ENCODE measurements at places on chromosomes 13 and 19. TPM values are rescaled to one million over a fixed set of nuclear protein-coding genes. Genes with fewer than 3 reads are reported as not detected.

Gene ZNF587B
- 9.7 TPM for polyA plus RNA-seq

- DNase-seq: no peak
These were observed 8.8 kb upstream of the GNG7 start for GRCh38 chr19:2711172-2711874.

- peak; percentile 62 for DNase-seq
These were observed 15.2 kb upstream of the S1PR4 start for GRCh38 chr19:3163230-3163886.

GRCh38 chr19:18856385-18857126 lies 24.8 kb downstream of the UPF1 start:
- no peak for DNase-seq

DNA sequence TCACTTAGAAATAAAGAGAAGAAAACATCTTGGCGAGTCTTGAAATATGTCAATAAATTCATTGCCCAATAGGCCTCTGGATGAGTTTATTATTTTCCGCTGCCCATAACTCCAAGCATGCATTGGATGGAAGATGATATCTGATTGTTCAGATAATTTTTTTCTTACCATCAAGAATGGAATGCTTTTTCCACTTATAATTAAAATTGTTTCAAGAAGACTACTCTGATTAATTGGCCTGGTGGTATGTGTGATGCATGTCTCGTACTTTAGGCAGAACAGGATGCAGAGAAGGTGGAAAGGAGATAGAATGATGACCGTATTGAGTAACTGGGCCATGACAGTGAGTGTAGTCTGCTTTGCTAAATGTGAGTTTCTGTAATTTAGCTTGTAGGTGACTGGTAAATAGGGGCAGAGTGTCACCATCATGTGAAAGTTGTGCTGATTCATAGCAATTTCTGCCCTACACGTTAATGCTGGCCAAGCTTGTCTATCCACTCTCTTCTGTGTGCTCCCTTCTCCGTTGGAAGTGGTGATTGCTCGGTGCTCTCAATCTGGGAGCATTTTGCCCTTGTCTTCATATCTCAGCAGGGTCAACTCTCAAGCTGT lies 13.5 kb upstream of the SPATA13 start:
- peak; percentile 35 for DNase-seq

GRCh38 chr13:106530980-106531481 lies 4.4 kb downstream of the EFNB2 start:
- DNase-seq: peak; percentile 51

DNA sequence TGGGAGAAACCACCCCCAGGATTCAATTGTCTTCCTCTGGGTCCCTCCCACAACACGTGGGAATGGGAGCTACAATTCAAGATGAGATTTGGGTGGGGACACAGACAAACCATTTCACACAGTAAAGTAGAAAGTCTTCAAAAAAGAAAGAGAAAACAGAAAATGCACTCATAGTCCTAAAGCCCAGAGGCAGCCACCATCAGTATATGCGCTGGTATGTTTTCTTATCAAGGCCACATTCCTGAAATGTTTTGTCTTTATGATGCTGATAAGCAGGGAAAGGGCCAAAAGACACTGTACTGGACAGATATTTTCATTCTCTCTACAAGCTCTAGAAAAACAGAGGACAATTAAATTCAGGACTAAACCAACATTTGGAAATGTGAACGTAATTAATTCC lies 375.8 kb upstream of the TSHZ3 start:
- DNase-seq: no peak

DNA sequence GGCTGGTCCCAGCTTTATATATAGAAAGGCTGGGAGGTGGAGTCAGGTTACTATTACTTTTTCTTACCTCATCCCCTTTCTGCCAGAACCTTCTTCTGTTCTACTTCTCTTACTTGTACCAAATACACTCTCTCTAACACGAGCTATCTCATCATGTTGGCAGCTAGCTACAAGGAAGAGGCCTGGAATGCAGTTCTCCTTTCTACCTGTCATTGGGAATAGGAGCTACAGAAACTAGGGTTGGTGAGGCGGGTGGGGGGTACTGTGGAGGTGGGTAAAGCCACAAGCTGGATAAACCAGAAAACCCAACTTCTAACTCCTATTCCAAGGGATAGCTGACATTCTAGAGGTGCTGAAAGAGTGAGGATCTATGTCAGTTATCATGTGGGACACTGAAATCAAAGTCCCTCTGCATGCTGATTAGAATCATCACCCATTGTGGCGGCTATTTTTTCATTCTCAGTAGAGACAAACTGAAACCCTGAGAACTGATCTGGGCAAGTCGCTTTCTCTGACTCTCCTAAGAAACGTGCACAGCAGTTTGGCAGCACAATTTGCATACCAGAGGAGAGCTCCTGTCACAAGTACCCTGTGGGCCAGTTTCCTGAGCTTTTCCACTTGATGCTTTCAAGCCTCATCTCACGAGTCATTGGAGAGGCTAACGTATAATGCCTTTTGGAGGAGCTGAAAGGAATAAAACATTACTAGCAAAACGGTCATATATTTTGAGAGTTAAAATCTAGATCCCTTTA lies 358.1 kb downstream of the ENOX1 start:
- no peak for DNase-seq

DNA sequence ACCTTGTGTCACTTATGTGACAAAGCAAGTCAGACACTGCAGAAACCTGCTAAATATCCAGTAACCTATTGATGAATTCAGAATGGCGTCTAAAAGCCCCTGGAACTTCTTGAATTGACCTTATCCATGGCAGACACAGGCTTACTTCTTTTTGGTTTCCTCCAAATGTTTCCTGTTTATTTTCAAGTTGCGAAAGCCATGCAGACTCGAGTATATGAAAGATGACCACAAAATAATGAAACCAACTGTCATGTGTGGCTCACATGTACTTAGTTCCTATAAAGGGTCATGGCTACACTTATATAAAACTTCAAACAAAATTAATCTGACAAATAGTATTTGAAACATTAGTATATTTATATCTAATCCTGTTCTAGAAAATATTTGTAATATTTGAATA lies 113.1 kb upstream of the FNDC3A start:
- DNase-seq: no peak

- DNase-seq: no peak
These were observed 489 bp upstream of the ZNF653 start for GRCh38 chr19:11506101-11506555.

GRCh38 chr13:28601581-28601980 lies 57.3 kb upstream of the POMP start:
- no peak for DNase-seq
